Lower lobe of right lung (tissue), 2 donors: ENCODE measurements at places on chromosomes 2 and 18. TPM values are rescaled to one million over a fixed set of nuclear protein-coding genes. Genes with fewer than 3 reads are reported as not detected.

DNA sequence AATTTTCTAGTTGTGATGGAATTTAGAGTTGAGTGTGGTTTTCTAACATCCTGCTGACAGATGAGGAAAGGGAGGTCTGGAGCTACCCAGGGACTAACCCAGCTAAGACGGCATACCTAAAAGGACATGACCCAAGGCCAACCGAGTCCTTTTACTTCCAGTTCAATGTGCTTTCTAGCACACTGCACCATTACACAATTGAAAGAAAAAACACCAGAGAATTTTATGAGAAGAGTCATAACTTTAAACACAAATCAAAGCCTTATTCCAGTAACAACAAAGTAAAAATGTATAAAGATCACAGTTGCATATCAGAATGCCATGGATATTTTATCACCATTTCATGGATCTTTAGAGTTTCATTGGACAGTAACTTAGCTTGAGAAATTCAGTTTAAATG lies 480.3 kb downstream of the MEIS1 start:
- no peak overlapping the region for H3K27ac ChIP-seq
- H3K36me3 ChIP-seq, result no peaks in the 10 kb centered on the region
- no peaks in the 10 kb centered on the region for H3K27me3 ChIP-seq
- H3K4me3 ChIP-seq, result no peak overlapping the region
- H3K4me1 ChIP-seq, result no peaks in the 10 kb centered on the region

- no peak overlapping the region for H3K4me3 ChIP-seq
- peaks cover 23% of the 10 kb centered on the region for H3K4me1 ChIP-seq
- H3K36me3 ChIP-seq, result no peaks in the 10 kb centered on the region
- no peaks in the 10 kb centered on the region for H3K27me3 ChIP-seq
- H3K27ac ChIP-seq, result no peak overlapping the region
- DNase-seq, result no peak
These were observed 3.1 kb downstream of the STK39 start for GRCh38 chr2:168244318-168244717.

GRCh38 chr2:226114436-226114835 lies 685.2 kb downstream of the IRS1 start:
- no peak overlapping the region for H3K4me3 ChIP-seq
- H3K4me1 ChIP-seq, result peaks cover 7% of the 10 kb centered on the region
- H3K36me3 ChIP-seq, result no peaks in the 10 kb centered on the region
- no peak overlapping the region for H3K27ac ChIP-seq

DNA sequence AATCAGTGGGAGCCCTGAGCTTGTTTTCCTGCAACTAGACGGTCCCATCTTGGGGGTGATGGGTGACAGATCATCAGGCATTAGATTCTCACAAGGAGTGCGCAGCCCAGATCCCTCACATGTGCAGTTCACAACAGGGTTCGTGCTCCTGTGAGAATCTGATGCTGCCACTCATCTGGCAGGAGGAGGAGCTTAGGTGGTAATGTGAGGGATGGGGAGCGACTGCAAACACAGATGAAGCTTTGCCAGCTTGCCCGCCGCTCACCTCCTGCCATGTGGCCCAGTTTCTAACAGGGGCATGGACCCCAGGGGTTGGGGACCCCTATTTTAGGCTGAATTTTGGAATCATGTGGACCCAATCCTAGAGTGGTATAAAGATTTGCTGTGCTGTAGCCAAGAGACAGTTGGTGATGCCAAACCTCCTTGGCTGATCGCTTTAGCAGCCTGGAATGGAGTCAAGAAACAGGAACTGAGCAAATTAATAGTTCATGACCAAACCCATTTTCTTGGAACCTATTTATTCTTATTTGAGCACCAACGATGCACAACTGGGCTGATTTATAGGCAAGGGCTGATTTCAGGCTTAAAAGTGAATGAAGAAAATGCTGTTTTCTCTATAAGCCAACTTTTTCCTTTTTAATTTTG lies 25.7 kb downstream of the LPIN1 start:
- DNase-seq, result no peak
- H3K36me3 ChIP-seq, result peaks cover 83% of the 10 kb centered on the region
- no peak overlapping the region for H3K4me3 ChIP-seq
- no peak overlapping the region for H3K27ac ChIP-seq
- H3K4me1 ChIP-seq, result no peaks in the 10 kb centered on the region

- H3K4me3 ChIP-seq, result no peak overlapping the region
- DNase-seq, result no peak
- H3K4me1 ChIP-seq, result no peaks in the 10 kb centered on the region
- no peaks in the 10 kb centered on the region for H3K27me3 ChIP-seq
- no peak overlapping the region for H3K27ac ChIP-seq
- H3K36me3 ChIP-seq, result no peaks in the 10 kb centered on the region
These were observed 295.9 kb upstream of the HDAC4 start for GRCh38 chr2:239696559-239697207.

DNA sequence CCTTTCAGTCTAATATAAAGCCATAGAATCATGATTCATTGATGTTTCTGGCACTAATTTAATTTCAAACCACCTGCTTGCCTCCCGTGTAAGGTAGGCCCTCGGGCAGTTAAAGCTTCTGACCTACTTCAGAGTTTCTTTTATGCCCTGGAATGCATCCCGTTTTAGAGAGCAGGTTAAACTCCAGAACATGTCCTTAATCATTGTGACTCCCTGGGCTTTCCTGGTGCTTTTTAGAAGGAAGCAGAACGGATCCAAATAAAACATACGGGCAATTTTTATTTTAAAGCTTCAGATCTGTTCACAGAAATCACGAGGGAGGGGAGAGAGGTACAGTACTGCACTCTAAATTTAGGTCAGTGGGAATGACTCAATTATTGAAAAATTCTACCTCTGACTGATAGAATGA lies 134.8 kb downstream of the GCA start:
- no peaks in the 10 kb centered on the region for H3K36me3 ChIP-seq
- H3K4me1 ChIP-seq, result no peaks in the 10 kb centered on the region
- H3K4me3 ChIP-seq, result no peak overlapping the region
- DNase-seq, result no peak
- H3K27ac ChIP-seq, result no peak overlapping the region
- no peaks in the 10 kb centered on the region for H3K27me3 ChIP-seq

GRCh38 chr18:75341897-75342296 lies 85.6 kb downstream of the SMIM21 start:
- H3K27ac ChIP-seq, result no peak overlapping the region
- no peaks in the 10 kb centered on the region for H3K27me3 ChIP-seq
- DNase-seq, result no peak
- no peaks in the 10 kb centered on the region for H3K36me3 ChIP-seq

GRCh38 chr2:32591669-32592463 lies 36.0 kb upstream of the TTC27 start:
- no peak overlapping the region for H3K27ac ChIP-seq
- H3K36me3 ChIP-seq, result peaks cover 18% of the 10 kb centered on the region
- peaks cover 5% of the 10 kb centered on the region for H3K4me1 ChIP-seq
- no peak for DNase-seq
- no peak overlapping the region for H3K4me3 ChIP-seq
- no peaks in the 10 kb centered on the region for H3K27me3 ChIP-seq

GRCh38 chr2:69298261-69298660 lies 88.8 kb downstream of the GFPT1 start:
- no peaks in the 10 kb centered on the region for H3K36me3 ChIP-seq
- H3K27me3 ChIP-seq, result no peaks in the 10 kb centered on the region
- no peak overlapping the region for H3K4me3 ChIP-seq
- H3K4me1 ChIP-seq, result peaks cover 4% of the 10 kb centered on the region

DNA sequence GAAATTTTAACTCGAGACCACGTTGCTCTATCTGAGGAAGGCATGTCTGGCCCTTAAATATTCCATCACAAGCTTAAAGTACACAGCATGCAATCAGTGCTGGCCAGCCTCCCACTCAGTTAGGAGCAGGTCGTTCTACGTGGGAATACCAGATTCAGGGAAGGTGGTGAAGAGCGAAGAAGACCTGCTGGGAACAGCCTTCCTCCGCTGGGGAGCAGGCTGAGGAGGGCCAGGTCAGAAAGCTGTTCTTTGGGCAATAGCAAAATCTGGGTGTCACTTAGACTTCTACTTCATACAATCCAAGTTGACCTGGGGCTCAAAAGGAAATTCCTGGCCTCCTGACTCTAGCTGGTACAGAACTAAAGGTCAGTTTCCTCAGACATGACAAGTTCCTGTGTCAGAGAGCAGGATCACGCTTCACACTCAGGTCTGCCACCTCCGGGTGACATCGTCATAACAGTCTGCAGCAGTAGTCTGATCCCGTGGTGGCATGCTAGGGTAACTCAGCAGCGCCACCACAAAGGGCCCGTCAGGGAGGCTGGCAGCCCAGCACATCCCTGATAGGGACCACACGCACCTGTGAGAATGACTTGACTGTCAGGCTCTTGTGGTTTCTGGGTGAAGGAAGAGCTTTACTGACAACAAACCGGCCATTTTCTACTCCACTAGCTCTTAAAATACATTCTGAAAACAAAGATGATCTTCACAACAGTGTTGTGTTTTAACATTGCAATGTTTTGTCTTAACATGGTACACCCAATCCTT lies 35.2 kb upstream of the NAPG start:
- H3K4me3 ChIP-seq, result no peak overlapping the region
- no peaks in the 10 kb centered on the region for H3K27me3 ChIP-seq
- no peak for DNase-seq
- H3K36me3 ChIP-seq, result peaks cover 34% of the 10 kb centered on the region
- H3K4me1 ChIP-seq, result no peaks in the 10 kb centered on the region
- H3K27ac ChIP-seq, result no peak overlapping the region

DNA sequence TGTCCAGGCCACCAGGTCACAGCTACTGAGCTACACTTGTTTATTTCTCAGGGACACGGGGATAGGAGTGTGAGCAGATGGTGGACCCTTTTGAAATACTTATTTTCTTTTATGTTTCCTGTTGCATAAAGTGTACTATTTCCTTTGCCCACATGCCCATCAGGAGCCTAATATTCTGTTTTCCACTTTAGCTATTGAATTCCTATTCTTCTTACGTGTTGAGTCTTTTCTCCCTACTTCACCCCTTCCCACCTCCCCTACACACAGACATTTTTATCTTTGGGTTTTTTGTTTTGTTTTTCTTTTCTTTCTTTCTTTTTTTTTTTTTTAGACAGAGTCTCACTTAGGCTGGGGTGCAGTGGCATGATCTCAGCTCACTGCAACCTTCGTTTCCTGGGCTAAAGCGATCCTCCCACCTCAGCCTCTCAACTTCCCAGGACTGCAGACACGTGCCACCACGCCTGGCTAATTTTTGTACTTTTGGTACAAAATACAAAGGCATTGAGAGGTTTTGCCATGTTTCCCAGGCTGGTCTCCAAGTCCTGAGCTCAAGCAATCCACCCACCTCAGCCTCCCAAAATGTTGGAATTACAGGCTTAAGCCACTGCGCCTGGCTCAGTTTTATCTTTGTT lies 5.2 kb upstream of the GPR55 start:
- no peak for DNase-seq
- no peak overlapping the region for H3K27ac ChIP-seq

VIT gene
- 4.2 TPM for total RNA-seq

REG3A gene
- not detected for total RNA-seq

SPR gene
- 46.2 TPM for total RNA-seq

ZNF519 gene
- 7.0 TPM for total RNA-seq

ZFAND2B gene
- 32.6 TPM for total RNA-seq

UBE2E3 gene
- total RNA-seq, result 39.7 TPM

HOXD12 gene
- not detected for total RNA-seq
